ENCODE measurements at places on chromosomes 2 and 18.

GRCh38 chr2:176675271-176675949 is 406.2 kb downstream of the MTX2 start:
- DNase-seq = no peak

DNA sequence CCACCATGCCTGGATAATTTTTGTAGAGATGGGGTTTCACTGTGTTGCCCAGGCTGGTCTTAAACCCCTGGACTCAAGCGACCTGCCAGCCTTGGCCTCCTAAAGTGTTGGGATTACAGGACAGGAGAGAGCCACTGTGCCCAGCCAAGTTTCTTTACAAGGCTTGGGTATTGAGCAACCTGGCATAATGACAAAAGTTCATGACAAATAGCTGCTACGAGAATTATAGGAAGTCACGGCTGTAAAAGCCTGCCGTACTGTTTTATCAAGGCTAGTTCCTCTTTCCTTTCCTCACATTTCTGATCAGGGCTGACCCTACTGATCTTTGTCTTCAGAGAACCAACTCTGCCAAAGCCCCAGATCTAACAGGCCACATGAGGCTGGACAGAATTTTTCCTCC is 490.4 kb upstream of the SPRED2 start:
- DNase-seq = no peak

GRCh38 chr2:62455957-62456692 is 49.9 kb downstream of the TMEM17 start:
- DNase-seq = no peak

DNA sequence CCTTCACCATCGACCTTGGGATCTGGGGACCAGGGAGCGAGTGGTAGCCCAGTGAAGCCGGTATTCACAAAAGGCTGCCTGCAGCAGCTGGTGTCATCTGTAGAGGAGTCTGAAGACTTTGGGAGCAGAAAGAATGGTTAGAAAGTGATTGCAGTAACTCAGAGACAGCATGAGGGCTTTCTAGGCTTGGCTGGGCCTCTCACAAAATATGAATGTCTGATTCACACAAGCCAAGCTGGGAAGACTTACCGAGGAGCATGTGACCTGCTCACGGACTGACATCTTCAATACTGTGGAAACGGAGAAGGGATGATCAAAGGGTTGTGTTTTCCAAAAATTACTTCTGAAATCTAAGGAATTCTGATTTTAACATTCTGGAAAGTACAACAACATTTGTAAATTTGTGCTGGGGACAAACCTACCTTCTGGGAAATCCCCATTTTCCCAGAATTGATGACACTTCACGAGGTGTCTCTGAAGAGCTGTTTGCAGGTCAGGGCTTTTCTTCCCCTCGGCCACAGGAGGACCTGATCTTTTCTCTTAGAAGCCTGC is 111.7 kb downstream of the ACOXL start:
- no peak for DNase-seq

GRCh38 chr2:223576873-223577272 is 25.3 kb downstream of the SCG2 start:
- peak; percentile 88 for DNase-seq

- DNase-seq = no peak
Measured at GRCh38 chr2:44770221-44771195, 171.0 kb upstream of the SIX3 start.

- DNase-seq = no peak
Measured at GRCh38 chr2:26010943-26011342, 22.9 kb upstream of the RAB10 start.
